ENCODE measurements at places on chromosomes 7 and 10.

DNA sequence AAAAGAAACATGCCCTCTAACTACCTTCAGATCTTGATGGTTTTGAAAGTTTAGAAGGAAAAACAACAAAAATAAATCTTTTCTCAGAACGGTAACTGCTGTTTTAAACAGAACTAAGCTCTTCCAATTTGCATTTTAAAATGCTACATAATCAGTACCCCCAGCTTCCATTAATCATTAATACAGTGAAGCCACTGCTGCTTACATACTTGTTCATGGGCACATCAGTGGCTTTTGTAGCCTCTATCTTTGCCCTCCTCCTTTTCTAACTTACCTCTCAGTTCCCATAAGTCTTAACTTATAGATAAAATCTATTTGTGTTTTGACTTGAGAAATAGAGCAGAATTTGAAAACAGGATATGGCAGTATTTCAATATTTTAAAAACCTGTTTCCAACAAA lies 109.1 kb downstream of the POLL start:
- DNase-seq = no peak

DNA sequence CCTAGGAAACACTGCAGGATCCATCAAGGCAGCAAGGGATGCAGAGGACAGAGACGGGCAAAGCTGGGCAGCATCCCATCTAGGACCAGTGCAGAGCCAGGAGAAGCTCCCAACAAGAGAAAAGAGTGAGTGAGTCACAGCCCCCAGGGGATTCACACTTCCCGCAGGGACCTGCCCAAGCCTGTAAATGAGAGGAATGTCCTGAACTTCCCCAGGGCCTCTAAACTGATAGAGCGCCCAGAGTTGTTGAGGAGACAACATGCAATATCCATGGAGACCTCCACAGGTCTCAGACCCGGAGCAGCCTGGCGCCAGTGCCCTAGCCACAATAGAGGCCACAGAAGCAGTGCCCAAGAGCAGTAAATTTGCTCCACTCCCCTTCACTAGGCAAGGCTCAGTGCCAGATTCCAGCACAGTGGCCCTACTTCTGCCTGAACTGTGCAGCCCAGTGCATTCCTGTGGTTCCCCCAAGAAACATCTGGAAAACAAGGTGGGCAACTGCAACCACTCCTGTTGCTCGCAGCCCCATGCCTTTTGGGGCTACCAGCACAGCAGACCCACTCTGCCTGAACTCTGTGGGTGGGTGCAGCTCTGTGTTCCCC lies 567.5 kb downstream of the POM121L12 start:
- DNase-seq = no peak

DNA sequence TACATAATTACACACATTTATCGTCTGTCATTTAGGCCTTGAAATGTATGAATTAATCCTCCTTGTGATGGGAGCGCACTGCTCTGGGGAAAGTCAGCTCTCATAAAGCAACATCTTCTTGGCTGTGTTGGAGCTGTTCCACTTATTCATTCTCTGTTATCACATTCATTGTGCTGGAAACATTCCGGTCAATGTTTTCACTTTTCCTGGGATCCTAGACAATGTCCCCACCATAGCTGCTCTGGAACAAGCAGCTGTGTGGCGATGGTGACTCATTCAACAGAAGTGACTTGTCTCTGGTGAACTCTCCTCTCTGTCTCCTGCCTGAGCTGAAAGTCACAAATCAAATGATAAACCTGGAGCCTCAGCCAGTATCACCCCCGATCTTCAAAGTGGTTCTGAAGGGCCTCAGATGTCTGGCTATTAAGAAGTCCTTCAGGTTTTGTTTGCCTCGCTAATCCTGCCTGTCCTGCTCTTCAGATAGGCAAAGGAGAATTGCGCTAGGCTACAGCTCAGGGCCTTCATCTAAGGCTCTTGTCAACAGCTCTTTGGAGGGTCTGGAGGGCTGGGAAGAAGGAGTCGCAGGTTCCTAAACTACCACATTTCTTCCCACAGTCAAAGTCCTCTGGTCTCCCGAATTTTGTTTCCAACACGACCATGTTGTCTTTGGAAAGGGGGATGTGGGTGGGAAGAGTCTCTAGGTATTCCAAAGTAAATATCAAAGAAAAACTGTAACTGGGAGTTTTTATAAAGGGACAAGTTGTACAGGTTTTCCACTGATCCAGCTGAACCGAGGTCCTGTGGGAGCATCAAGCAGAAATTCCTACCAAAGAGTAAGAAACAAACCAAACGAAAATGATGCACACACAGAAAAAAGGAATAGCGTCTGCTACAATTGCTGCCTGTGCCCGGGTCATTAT lies 29.3 kb downstream of the KLF6 start:
- DNase-seq = no peak

DNA sequence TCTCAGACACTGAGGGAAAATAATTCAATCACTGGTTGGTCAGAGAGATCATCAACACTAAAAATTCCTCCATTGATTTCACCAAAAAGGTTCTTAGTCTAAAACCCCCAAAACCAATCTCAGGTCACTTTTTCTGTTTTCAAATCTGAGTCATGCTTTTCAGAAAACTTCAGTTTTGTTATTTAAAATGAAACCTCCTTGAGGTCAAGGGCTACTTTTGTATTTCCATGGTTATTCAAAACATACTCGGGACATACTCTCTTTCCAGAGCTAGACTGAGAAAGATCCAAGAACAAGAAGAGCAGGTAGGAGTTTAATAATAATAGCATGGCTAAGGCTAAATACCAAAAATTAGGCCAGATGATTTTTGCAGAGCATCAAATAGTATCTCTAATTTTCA lies 152.8 kb downstream of the SDHAF3 start:
- DNase-seq = no peak

GRCh38 chr10:627032-627992 lies 62.2 kb downstream of the DIP2C start:
- no peak for DNase-seq

DNA sequence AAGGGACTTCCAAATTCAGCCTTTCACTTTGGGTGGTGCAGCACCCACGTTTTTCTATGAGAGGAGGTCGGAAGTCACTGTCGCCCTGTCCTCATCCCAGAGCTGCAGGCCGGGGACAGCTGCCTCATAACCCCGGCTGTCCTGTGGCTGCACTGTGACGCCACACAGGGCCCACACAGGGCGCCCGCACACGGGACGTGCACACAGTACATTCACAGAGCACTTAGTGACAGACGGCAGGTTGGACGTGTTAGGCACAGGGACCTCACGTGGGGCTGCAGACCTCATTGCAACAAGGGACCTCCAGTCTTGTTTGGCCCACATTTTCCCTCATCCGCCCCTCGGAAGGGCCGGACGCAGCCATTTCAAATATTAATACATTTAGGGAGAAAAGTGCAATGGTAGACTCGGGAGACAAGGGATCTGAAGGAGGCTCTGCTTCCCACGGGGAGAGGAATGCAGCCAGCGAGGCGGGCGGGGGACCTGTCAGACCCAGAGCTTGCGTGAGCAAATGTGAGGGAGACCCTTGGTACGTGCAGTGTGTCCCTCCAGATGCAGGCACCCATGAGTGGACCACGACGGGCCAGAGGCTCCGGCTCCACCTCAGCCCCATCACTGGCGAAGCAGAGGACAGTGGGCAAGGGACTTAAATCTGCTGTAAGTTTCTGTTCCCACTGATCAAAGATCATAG lies 86.7 kb downstream of the VOPP1 start:
- DNase-seq = no peak

GRCh38 chr7:123749537-123749857 lies 694 bp upstream of the WASL start:
- no peak for DNase-seq

DNA sequence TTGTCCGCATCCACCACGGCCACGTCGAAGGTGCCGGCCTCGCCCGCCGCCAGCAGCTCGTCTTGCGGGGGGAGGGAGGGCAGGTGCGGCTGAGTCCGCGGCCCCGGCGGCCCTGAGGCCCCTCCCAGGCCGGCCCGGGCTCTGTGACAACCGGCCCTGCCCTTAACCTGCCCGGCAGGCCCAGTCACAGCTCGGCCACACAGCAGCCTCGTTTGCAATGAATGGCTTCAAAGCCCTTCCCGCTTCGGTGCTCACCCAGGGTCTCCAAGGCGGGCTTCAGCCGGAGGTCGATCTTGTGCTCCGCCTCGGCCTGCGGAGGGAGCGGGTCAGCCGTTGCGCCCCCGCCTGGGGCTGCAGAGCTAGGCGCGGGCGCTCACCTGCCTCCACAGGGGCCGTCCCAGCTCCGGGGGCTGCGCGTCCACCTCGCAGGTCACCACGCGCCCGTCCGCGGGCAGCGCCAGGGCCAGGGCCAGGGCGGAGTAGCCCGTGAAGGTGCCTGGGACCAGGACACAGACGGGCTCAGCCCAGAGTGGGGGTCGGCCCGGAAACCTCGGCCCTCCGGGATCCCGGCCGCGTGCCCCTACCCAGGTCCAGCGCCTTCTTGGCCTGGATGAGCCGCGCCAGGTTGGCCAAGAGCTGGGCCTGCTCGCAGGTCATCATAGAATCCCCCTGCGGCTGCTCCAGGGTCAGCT lies 928 bp downstream of the COMTD1 start:
- DNase-seq = no peak

GRCh38 chr7:138895679-138896078 lies 85.5 kb downstream of the KIAA1549 start:
- DNase-seq = no peak

- no peak for DNase-seq
Measured at GRCh38 chr7:138008588-138009349, 6.9 kb upstream of the CREB3L2 start.

GRCh38 chr10:80542053-80542452 lies 4.4 kb downstream of the SH2D4B start:
- no peak for DNase-seq

- no peak for DNase-seq
Measured at GRCh38 chr7:155631155-155631554, 13.3 kb upstream of the RBM33 start.

GRCh38 chr10:9091530-9092093 lies 1037.1 kb downstream of the GATA3 start:
- no peak for DNase-seq

- no peak for DNase-seq
Measured at GRCh38 chr7:29139796-29140195, 6.5 kb downstream of the CPVL start.

DNA sequence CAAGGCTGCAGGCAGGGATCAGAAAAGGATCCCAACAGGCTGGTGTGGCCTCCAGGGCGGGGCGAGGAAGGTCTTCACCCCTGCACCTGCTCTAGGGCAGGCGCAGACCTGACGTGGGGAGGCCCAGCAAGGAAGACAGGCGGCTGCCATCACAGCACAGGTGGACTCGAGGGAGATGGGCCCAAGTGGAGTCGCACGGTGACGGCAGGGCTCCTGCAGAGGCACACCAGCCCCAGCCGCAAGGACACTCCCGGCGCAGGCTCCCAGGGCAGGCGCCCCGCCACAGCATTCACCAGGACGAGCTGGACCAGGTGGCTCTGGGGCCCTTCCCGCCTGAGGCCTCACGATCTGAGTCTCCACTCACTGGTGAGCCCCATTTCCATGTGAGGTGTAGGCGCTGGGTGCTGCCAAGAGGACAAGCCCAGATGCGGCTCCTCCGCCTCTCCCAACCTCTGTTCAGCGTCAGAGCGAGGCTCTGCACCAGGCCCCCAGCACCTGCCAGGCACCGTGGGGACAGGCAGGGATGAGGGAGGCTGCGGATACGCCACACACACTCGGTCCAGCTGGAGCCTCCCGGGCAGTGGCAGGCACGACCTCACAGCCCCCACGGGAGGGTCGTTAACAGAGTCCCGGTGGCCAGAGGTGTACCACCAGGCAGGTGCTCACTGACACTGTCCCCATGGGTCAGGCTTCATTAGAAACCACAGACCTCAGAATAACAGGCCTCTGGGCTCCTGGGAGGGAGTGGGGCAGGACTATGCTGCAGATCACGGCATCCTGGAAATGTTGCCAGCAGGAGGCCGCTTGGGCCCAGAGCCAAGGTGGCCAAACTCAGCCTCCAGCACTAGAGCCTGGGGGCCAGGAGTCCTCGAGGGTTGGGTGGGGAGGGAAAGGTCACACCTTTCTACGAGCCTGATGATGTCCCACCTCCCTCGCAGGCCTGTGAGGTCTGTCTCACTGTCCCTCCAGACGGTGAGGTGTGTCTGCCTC lies 111.6 kb downstream of the MAD1L1 start:
- DNase-seq = no peak

GRCh38 chr10:60778214-60778970 lies at the start of gene CDK1:
Gene CDK1, plus strand, starts transcription at chr10:60778478. Its CDS starts 1,688 bp downstream, at chr10:60780166.
- peak; percentile 92 for DNase-seq

GRCh38 chr10:106515206-106515790 lies 649.2 kb downstream of the SORCS1 start:
- DNase-seq = no peak

DNA sequence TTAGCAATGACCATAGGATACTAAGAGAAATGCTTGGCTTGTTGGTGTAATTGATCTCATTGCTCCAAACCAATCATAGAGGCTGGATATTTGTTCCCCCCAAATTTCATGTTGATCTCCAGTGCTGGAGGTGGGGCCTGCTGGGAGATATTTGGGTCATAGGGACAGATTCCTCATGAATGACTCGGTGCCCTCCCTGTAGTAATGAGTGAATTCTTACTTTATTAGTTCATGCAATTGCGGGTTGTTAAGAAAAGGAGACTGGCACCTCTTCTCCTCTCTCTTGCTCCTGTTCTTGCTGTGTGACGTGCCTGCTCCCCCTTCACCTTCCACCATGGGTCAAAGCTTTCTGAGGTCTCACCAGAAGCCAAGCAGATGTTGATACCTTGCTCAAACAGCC lies 630.1 kb downstream of the CALN1 start:
- no peak for DNase-seq

GRCh38 chr10:97464226-97464625 lies 18.3 kb downstream of the ZDHHC16 start:
- no peak for DNase-seq
